ENCODE measurements at places on chromosomes 5 and 9.

GRCh38 chr9:128828719-128829452, 708 bp downstream of the SPOUT1 start:
- DNase-seq: no peak

- no peak for DNase-seq
Measured at GRCh38 chr5:91486638-91487037, 103.5 kb upstream of the ARRDC3 start.

DNA sequence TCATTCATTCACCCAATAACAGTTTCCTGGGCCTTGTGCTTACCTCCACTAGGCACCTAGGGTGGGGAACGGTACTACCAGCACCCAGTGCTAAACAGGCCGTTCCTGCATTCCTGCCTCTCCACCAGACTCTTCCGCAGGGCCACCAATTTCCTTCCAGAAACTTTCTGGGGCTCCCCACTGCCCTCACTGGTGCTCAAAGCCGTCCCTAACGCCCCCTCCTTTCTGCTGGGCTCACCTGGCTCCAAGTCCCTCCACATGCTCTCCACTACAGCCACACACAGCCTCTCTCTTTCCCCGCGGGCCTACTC, 1.4 kb downstream of the PHF19 start:
- no peak for DNase-seq

- DNase-seq: no peak
Measured at GRCh38 chr5:31156631-31157160, 36.8 kb upstream of the CDH6 start.

GRCh38 chr5:141529873-141530272, 41.0 kb downstream of the PCDHGC5 start:
- DNase-seq: no peak

- no peak for DNase-seq
Measured at GRCh38 chr5:86439593-86440110, 178.1 kb upstream of the COX7C start.

DNA sequence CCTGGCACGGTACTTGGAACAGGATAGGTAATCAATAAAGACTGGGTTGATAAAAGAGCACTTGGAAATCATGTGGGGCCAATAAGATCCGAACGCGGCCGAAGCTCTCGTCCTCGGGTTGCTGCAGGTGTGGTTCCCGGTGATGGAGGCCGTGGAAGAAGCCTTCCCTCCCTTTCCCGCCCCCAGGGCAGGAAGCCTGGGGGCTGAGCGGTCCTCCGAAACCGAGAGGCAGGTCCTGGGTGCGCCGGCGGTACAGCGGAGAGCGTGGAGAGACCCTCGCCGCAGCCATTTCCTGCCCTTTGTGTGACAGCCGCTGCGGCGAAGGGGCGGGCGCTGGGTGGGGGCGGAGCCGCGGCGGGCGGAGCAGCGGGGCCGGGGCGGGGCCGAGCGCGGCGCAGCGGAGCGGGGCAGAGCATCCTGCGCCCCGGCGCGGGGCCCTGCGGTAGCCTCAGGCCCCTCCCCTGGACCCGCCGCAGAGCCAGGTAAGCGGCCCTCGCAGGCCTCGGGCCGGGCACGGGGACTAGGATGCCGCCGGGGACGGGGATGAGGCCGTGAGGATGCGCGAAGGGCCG, at the start of gene CYFIP2:
TSS of gene CYFIP2 (plus strand) at position 410 of the 572 bp plus-strand sequence. CDS start 19,239 bp downstream, outside the sequence.
- peak; percentile 72 for DNase-seq

DNA sequence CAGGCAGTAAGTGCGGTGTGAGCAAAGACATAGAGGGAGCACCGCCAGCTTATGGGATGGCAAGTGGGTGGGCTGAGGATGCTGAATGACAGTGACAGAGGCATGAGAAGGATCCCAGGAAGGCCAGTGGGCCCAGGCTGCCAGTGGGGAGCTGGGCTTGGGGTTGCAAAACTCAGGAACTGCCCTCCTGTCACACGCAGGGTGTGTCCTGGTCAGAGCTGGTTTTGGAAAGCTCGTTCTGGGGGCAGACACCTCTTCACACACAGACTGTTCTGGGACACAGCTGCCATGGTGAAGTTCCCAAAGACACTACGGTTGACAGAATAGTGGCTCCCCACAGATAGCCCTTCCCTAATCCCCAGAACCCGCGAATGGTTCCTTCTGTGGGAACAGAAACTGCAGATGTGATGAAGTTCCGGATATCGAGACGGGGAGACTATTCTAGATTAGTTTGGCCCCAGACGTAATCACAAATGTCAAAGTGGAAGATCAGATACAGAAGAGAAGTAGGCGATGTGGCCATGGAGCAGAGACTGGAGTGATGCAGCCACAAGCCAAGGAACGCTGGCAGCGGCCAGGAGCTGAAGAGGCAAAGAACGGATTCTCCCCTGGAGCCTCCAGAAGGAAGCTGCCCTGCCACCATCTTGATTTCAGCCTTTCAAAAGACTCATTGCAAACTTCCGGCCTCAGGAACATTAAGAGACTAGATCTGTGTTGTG, 159.0 kb downstream of the COL23A1 start:
- DNase-seq: no peak

GRCh38 chr9:134468358-134468757, 142.1 kb downstream of the RXRA start:
- DNase-seq: no peak

DNA sequence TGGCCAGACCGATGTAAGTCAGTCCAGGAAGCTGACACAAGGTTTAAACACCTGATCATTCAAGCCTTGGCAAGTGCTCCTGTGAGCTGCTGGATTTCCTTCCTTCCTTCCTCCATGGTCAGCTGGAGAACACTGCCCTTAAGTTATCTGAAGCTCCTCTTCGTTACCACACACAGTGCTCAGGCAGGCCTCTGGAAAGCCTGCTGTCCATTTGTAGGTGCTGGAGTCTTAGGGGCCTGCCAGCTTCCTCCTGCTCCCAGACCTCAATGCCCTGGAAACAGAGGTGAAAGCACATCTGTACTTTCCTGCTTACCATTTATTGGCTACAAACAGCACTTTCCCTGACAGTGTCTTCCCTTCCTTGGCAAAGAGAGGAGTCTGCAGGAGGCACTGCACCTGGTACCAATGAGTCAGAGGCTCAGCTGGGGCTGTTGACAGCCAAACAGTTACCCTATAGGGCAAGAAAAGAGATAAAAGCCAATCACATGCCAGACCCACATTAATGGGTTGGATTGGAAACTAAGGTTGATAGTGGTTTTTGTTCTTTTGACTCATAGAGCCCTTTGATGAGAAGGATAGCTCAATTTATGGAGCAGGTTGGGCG, 72.6 kb upstream of the PUM3 start:
- DNase-seq: no peak

- no peak for DNase-seq
Measured at GRCh38 chr9:71025728-71026127, 95.7 kb downstream of the TRPM3 start.

- DNase-seq: no peak
Measured at GRCh38 chr5:176740702-176741496, 69.5 kb upstream of the UNC5A start.

GRCh38 chr5:141338538-141339306, at the start of gene PCDHGA2:
PCDHGA2 (plus strand) TSS chr5:141338760.
- no peak for DNase-seq

GRCh38 chr9:751137-752051, 90.1 kb upstream of the DMRT1 start:
- no peak for DNase-seq

DNA sequence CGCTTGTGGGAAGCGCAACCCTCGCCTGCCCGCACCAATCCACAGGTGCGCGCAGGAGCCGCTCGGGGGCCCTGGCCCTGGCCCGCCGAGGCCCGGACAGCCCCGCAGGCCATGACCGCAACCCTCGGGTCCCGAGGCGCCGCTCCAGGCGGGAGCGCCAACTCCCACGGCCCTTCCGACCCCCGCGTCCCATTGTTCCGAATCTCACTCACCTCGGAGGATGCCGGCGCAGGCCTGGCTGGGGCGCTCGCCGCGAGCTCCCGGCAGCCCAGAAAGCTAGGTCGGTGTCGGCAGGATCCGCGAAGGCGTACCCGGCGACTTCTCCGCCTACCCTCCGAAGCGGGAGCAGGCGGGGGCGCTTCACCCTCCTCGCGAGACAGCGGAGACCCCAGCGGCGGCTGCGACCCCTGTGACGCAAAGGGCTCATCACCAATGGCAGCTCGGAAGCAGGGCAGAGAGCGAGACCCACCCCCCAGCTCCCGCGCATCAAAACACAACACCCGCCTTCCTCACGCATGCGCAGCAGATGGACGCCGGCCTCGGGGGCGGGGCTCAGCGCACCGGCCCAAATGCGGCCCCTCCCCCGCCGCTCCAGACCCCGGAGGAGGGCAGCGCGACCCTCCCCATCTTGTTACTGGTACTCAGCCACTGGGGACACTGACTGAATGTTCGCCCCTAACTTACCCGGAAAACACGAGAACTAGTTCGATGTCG, 1.4 kb upstream of the SMIM27 start:
- peak; percentile 88 for DNase-seq
